ENCODE measurements at places on chromosomes 6 and 20.
A peak's percentile ranks its signal among the peaks of the same experiment; 100 is the strongest.

GRCh38 chr20:58708246-58708931 is 15.8 kb downstream of the NPEPL1 start:
- DNase-seq, result no peak

- peak; percentile 25 for DNase-seq
Measured at GRCh38 chr6:132365281-132365907, 35.9 kb downstream of the MOXD1 start.

DNA sequence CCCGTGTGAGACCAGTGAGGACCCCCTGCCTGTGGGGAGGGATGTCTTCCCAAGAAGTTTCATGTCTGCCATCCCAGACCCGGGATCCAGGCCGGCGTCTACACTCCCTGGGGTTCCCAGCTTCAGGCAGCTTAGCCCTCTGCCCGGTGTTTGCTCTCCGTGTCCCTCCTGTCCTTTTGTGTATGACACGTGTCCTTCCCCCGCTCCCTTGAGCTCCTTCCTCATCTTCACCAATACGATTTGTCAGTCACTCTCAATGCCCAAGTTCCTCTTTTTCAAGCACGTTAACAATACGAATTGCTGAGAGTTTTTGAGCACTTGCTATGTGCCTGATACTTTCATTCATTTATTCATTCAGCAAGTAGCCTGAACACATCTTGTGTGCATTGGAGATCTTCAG is 115.6 kb upstream of the PTPN1 start:
- peak; percentile 47 for DNase-seq

DNA sequence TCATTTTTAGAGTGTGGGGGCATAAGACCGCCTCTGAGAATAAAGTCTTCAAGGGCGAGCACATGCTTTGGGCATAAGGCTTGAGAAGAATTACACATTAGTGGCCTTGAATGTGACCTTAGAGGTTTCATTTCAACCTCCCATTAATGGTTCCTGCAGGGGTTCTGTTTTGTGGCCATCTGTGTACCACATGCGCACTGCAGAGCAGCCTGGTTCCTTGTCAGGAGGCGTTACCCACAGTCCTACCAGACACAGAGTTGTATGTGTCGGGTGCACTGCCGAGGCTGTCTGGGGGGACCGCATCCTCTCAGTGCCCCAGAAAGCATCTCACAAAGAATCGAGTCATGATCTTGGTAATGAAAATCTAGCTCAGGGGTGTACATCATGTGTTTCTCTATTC is 115.7 kb downstream of the B3GAT2 start:
- DNase-seq, result no peak

DNA sequence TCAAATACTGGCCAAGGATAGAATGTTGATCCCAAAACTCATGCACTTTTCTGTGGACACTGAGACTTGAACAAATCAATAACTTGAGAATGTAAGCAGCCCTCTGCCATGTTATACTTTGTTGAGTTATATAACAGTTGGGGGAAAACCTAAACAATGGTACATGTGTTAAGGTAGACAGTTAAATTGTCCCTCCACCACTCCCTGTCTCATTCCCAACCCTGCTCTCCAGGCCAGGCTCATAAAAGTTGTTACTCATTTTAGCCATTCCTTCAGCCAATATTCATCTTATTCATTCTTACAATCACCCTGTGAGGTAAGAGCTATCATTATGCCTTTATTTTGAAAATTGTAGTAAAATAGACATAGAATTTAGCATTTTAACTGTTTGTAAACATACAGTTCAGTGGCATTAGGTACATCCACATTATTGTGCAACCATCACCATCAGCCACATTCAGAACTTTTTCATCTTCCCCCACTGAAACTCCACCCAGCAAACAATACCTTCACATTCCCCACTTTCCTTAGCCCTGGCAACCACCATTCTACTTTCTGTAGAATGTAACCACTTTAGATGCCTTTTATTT is 38.2 kb upstream of the IER3 start:
- DNase-seq, result no peak

- no peak for DNase-seq
Measured at GRCh38 chr6:12490904-12491571, 200.9 kb downstream of the EDN1 start.

DNA sequence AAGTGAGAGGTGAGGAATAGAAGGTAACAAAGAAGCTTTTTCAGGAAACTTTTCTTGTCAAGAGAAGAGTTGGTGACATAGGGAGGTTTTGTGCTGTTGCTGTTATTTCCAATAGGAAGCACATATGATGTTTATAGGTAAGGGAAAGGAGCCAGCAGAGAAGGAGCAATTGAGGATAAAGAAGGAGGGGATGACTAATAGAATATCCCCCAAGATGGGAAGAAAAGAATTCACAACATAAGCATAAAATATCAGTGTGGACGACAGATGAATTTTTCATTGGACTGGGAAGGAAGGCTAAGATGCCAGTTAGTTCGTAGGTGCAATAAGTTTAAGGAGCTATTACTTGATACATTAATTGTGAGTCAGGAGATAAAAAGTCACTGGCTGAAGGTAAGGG is 8.5 kb upstream of the BEND6 start:
- no peak for DNase-seq

DNA sequence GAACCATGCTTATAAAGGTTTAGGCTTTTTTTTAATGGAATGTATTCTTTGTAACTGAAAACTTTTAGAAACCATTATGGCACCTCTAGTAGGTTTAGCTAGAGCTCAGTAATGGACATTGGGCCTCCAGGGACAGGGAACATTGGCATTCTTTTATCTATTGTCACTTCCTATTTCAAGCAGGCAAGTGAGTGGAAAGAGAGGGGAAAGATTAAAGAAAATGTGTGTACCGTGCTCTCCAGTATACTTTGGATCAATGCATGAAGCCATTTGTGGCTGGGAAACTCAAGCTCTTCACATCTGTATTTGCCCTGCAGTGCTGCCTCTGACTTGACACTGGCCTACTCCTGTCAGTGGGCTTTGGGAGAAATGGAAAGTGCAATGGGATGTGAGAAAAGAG is 18.6 kb downstream of the RBM24 start:
- no peak for DNase-seq

DNA sequence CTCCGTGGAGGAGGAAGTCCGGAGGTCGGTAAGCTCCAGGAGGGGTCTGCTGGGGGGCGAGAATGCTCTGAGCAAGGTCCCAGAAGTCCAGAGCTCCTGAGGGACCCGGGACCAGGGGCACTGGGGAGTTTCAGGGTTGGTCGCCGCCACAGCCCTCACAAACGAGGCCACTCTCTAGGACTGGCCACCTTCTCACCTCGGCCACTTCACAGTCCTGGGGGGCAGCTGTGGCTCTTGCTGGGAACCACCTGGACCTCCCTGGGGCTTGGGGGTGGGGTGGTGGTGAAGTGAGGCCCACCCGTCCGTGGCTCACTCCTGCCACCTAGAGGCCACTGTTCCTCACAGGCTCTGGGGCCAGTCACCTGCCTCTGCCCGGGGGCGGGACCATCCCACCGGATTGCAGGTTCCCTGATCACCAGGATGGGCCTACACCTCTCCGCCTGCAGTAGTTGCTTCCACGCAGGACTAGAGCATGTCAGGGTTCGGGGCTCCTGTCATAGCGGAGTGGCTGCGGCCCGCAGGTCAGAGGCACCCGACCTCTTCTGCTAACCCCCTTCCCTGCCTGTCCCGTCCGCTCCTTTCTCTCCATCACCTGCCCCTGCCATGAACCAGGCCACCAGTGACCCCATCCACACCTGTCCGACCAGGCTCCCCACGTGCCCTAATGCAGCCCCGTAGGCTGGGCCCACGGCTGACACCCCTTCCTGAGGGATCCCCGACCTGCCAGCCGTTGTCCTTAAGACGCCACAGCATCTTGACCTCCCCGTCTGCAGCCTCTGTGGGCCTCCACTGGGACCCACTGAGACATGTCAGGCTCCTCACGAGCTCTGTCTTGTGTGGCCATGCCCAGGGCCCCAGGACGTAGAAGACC is 5.1 kb upstream of the TCEA2 start:
- no peak for DNase-seq

- DNase-seq, result no peak
Measured at GRCh38 chr6:3088968-3089367, 20.7 kb downstream of the RIPK1 start.

GRCh38 chr6:90811596-90812226 is 224.8 kb upstream of the MAP3K7 start:
- no peak for DNase-seq

DNA sequence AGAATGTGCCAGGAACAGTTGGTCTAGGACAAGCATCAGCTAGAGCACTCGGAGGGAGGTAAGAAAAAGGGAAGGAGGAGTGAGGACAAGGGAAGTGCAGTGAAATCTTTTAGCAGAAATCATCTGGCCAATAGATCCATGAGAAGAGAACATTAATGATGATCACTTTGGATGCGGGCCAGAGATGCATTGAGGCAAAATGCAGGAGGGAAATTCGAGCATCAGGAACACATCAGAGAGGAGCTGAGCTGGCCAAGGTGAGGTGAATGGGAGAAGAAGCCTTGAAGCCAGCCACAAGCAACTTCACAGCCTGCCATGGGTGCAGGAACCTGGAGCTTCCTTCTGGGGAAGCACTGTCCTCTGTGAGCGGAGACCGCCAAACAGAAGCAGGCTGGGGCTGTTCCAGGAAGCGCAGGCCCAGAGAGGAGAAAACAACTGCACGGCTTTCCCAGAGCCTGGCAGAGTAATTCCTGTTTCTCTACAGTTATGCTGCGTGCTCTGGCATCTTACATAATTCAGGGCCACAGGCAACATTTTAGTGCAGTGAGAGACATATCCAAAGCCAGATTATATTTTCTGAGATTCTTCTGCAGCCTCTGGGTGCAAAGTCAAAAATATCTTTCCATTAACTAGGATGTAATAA is 143.8 kb downstream of the F13A1 start:
- DNase-seq, result no peak

GRCh38 chr6:52536424-52536916 is 40.4 kb downstream of the TRAM2 start:
- DNase-seq, result no peak

DNA sequence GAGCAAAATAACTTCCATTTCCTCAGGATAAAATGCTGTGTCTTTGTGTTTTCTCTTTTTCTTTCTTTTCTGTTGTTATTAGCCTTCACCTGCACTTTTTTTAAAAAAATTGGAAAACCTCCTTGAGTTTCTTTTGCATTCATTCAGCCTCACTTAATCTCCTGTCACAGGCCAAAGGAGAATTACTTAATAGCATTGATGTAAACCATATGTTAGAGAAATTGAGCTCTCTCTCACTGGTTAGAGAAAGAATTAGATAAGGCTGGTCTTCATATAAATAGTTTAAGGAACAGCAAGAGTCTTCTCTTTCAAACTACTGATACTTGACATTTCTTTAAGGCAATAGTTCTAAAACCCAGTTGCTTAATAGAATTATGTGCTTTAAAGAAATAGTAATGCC is 564.2 kb downstream of the TFAP2B start:
- no peak for DNase-seq

DNA sequence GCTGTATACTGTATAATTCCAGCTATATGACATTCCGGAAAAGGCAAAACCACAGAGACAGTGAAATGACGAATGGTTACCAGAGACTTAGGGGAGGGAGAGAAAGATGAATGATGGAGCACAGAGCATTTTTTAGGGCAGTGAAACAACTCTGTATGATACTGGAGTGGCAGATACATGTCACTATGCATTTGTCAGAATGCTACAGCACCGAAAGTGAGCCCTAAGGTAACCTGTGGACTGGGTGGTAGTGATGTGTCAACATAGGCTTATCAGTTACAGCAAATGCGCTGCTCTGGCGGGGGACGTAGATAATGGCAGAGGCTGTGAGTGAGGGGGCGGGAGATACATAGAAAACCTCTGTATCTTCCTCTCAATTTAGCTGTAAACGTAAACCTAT is 201.3 kb upstream of the SSTR4 start:
- no peak for DNase-seq

DNA sequence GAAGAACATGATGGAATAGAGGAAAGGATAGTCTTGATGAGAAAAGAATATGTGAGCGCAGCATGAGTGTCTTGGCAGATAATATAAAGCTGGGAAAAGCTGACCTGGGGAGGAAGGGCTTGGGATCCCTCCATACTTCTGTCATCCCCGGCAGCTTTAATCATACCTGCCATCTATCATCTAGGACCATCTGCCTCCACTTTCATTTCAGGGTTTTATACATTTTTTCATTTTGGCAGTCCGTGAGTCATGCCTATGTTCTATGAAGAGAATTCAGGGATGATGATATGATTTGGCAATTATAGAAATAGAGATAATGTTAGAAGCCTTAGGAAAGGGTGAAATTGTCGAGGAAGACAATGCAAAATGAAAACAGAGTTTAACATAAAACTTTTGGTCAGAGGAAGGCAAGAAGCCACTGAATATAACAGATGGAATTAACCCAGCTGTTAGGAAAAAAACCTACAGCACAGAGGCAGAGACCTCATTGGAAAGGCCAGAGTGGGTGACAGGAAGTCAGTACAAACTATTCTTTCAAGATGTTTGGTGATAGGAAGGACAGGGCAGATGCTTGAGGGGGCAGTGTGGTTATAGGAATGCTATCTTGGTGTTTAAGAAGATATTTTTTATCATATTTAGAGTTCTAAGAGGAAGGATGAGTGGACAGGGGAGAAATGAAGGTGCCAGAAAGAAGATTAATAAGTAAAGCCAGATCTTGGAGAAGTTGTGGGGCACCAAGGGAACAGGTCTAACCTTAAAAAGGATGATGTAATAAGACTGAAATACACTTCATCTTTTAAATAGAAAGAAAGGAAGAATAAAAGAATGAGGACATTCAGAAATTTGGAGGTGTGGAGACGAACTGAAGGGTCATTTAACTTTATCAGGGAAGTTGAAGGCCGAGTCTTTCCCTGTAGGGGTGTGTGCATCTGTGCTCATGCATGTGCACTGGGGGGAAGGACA is 37.8 kb downstream of the MARCKS start:
- no peak for DNase-seq

- DNase-seq, result no peak
Measured at GRCh38 chr6:75052491-75052890, 153.4 kb downstream of the COL12A1 start.

DNA sequence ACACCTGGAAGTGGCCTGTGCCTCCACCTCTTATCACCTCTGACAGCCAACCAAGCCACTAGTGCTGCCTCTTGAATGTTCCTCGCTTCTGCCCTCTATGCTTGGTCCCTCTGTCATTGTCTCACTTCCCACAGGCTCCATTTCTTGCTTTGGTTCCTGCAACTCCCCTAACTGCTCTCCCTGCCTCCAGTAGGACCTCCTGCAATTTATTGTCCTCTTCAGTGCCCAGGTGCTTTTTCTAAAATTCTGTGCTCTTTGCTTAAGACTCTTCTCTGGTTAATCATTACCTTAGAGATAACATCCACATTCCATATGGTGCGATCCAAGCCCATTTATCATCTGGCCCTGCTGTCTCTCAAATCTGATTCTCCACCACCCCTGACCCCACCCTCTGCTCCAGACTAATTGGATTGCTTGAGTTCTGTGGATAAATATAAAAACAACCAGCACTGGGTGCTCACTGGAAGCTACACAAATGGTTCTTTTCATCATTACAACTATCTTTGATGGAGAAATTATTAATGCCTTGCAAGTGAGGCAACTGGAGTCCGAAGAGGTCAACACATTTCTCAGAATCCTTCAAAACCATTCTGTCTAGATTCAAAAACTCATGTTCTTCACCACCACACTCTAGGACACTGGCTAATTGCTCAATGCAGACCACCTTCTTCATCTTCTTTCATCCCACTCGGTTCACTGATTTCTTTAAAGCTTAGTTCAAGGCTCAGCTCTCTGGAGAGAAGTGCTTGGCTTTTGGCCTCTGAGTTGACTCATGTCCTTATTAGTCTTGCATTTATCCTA is 47.2 kb downstream of the FOXA2 start:
- DNase-seq, result no peak

All from pons (tissue), 1 donor.